ENCODE measurements at places on chromosomes 3 and 15. TPM values are rescaled to one million over a fixed set of nuclear protein-coding genes. Genes with fewer than 3 reads are reported as not detected.

GABRR3 gene
- not detected for total RNA-seq

NUP210 gene
- total RNA-seq = 206 TPM

DNASE1L3 gene
- not detected for total RNA-seq

TTC21A gene
- total RNA-seq = 0.97 TPM

MUC4 gene
- total RNA-seq = 0.05 TPM

DNA sequence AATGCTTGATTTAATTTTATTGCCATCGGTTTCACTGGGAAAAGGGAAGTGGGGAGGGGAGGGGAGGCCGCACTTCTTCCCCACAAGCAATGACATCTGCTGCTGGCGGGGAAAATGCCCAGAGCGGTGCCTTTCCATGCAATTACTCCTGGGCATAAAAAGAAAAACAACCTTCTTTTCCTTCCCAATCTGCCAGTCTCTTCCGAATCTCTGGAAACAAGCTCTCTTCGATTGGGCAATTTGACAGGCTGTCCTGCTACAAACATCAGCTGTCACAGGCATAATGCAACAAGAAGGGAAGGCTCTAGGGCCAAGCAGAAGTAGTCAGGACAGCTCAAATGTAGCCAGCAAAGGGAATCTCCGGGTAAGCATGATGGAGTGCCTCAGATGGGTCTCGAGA lies 93.4 kb upstream of the STRIT1 start:
- no peak for DNase-seq

GRCh38 chr3:112814266-112814665 lies 32.4 kb downstream of the CD200R1L start:
- DNase-seq = no peak

DNA sequence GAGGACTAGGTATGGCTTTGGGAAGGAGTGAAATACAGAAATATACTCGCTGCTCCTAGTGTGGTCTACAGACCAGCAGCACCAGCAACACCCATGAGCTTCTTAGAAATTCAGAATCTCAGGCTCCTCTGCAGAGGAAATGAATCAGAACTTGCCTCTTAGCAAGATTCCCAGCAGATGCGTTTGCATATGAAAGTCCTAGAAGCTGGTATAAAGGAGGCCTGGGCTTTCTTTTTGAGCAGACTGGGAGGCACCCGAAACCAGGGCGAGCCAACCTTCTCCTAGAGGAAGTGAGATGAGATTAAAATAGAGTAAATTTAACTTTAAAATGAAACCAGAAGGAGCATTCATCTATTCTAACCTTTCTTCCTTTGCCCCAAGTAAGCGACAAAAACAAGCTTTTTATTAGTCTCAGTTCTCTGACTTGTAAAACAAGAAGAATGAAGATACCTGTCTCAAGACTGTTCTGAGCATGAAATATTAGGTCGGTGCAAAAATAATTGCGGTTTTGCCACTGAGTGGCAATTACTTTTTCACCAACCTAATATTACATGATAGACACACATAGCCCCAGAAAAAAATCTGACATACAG lies 140.0 kb downstream of the PDZRN3 start:
- no peak for DNase-seq

GRCh38 chr15:92006186-92007028 lies 152.9 kb downstream of the SLCO3A1 start:
- DNase-seq = no peak

- DNase-seq = no peak
These were observed 543.7 kb downstream of the FHIT start for GRCh38 chr3:60707452-60708020.

GRCh38 chr15:33795070-33795469 lies 173.2 kb upstream of the CHRM5 start:
- no peak for DNase-seq

GRCh38 chr3:194687638-194688199 lies 2.0 kb downstream of the FAM43A start:
- DNase-seq = peak; percentile 82

DNA sequence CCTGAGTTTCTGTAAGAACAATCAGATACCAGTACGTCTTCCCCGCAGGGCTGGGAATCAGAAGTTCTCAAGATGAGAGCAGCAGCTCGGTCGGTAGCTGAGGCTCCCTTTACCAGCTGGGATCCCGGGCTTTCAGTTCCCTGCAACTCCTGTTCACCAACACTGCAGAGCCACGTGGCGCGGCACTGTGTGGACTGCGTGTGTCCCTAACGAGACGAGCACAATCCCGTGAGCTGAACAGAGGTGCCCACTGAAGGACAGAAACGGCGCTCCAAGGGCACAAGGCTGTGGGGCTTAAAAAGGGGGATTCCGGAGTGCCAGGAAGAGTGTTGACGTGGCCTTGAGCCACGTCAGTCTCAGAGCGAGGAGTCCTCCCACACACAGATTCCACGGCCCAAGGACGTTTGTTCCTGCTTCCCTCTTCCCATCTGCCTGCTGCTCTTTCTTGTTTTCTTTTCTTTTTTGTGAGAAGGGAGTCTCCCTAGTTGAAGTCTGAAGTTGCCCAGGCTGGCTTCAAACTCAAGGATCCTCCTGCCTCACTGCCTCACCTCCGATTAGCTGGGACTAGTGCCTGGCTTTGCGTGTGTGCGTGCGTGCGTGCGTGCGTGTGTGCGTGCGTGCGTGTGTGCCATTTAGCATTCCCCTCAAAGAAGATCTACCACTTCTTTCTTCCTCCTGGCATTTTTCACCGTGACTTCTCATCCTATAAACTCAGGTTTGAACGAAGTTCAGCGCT lies 37.1 kb upstream of the RPL35A start:
- DNase-seq = no peak

- no peak for DNase-seq
These were observed 146.3 kb downstream of the ALCAM start for GRCh38 chr3:105513042-105513441.

DNA sequence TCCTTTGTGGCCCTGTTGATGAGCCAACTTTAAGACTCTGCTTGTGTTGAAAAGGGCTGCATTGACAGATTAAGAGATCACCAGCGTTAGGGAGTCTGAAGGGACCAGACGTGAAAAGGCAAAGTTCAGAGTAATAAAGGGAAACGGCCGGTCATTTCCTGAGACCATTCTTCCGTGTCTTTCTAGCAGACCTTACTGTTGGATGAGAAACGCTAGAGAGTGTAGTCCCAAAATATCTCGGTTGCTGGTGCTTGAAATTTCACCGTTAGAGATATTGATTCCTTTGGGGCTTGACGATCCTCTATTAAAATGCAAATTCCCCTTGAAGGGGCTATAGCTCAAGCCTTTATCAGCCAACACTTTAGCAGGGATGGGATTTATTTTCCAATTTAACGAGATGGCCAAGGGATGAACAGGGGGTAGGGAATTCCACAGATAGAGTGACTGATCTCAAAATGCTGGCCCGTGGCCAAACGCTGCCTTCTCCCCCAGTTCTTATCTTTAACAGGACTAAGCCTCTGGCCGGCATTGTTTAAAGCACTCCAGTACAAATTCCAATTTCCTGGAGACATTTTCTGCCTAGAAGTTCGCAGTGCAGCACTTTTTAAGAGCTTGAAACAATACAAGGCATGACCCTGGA lies 250.4 kb downstream of the TJP1 start:
- DNase-seq = no peak
